Mammary microvascular endothelial cell (primary cell): ENCODE measurements at places on chromosomes 13 and 19. TPM values are rescaled to one million over a fixed set of nuclear protein-coding genes. Genes with fewer than 3 reads are reported as not detected.

The LACC1 gene
- total RNA-seq, result 1.7 and 4.0 TPM in 2 replicates

The CADM4 gene
- 1.1 and 1.6 TPM in 2 replicates for total RNA-seq

The WDR62 gene
- total RNA-seq, result 9.1 and 10.9 TPM in 2 replicates

The ZNF626 gene
- 5.6 and 7.1 TPM in 2 replicates for total RNA-seq

The RASIP1 gene
- total RNA-seq, result 196 and 205 TPM in 2 replicates

The NAPSA gene
- 0.10 and 0.73 TPM in 2 replicates for total RNA-seq

The STOML3 gene
- total RNA-seq, result not detected in 2 replicates

The FAAP24 gene
- total RNA-seq, result 2.2 and 5.5 TPM in 2 replicates

The GADD45GIP1 gene
- total RNA-seq, result 70.1 and 88.1 TPM in 2 replicates

The RNF225 gene
- total RNA-seq, result not detected in 2 replicates

The TGFBR3L gene
- not detected in 2 replicates for total RNA-seq

The OR10H1 gene
- not detected in 2 replicates for total RNA-seq

The IGFL3 gene
- total RNA-seq, result not detected in 2 replicates

The C3 gene
- 1.1 and 2.3 TPM in 2 replicates for total RNA-seq

The ANGPTL8 gene
- total RNA-seq, result not detected in 2 replicates

The LILRB4 gene
- not detected in 2 replicates for total RNA-seq

The KPNA3 gene
- 32.6 and 34.0 TPM in 2 replicates for total RNA-seq

The PLK5 gene
- not detected in 2 replicates for total RNA-seq

The FDX2 gene
- 34.9 and 48.2 TPM in 2 replicates for total RNA-seq

The CEBPA gene
- not detected in 2 replicates for total RNA-seq

The OLFM4 gene
- not detected in 2 replicates for total RNA-seq

The CCDC8 gene
- 0.60 and 0.69 TPM in 2 replicates for total RNA-seq

The PINLYP gene
- total RNA-seq, result 0.44 and 1.00 TPM in 2 replicates

The METTL21C gene
- not detected in 2 replicates for total RNA-seq
